ENCODE measurements at places on chromosomes 16 and 17.

DNA sequence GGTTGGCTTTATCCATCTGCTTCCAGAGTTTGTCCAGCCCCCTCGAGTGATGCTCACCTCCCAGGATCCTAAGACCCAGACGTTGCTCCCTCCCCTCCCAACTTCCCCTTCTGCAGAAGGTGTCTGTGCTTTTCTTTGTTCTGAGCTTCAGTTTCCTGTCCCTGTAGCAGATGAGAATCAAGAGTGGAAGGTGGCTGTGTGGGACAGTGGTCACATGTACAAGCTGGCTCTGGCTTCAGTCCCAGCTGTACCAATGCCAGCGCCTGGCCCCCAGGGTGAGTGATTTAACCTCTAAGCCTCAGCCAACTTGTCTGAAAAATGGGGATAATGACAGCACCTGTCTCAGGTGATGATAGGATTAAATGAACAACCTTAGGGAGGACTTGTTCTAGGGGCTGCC is 7.7 kb downstream of the PRR15L start:
- DNase-seq = no peak

GRCh38 chr16:14658063-14658462 is 25.3 kb downstream of the BFAR start:
- no peak for DNase-seq

DNA sequence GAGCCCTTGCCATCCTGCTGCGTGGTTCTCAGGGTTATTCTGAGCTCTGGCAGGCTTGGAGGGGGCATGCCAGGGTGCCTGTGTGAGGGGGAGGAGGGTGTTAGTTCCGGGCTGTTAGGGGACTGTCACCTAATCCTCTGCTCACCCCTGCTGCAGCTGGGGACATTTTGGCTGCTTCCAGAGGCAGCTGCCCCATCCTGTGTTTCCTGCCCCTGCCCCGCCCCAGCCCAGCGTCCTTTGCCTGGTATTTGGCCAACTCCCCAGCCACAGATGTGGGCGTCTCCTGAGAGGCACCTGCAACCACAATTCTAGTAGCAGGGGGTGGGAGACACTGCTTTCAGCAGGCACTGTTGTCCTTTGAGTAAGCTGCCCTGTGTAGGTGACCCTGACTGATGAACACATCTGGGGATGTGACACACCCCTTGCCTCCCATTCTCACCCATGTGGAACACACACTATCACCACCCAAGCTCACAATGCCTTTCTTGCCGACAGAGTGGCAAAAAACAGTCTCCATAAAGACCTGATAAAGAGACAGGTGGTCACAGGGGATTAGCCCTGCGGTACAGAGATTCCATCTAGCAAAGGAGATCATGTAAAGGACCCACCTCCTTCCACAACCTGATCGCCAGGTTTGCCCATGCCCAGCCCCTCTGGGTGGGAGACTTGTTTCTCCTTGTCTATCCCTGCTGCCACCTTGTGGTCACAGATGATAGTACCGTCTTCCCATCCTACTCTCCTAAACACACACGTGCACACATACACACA is at the start of gene CHRNE:
CHRNE (minus strand) TSS at position 48 of the 768 bp plus-strand sequence; CDS start at position 13, 35 bp downstream.
- peak; percentile 89 for DNase-seq

DNA sequence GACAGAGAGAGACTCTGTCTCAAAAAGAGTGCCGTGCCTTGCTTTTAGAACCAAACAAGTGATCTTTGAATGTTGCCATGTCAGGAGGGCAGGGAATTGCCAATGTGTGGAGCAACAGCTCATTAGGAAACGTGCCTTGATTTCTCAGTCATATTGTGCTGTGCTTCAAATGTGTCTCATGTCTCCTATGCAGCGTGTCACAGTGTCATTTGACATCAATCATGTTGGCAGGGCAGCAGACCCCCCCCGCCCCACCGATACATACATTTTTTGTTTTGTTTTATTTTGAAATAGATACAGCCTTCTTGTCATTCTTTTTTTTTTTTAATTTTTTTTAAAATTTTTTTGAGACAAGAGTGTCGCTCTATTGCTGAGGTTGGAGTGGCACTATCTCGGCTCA is 22.1 kb downstream of the MRC2 start:
- DNase-seq = no peak

- DNase-seq = no peak
Measured at GRCh38 chr16:86048882-86049585, 150.1 kb downstream of the IRF8 start.

Data from A549 (cell line).